Activated T-cell treated with anti-CD3 and anti-CD28 coated beads, Interleukin-2, amount 50 U/mL, for 24 hours (primary cell): ENCODE measurements at places on chromosomes 7 and 10.

DNA sequence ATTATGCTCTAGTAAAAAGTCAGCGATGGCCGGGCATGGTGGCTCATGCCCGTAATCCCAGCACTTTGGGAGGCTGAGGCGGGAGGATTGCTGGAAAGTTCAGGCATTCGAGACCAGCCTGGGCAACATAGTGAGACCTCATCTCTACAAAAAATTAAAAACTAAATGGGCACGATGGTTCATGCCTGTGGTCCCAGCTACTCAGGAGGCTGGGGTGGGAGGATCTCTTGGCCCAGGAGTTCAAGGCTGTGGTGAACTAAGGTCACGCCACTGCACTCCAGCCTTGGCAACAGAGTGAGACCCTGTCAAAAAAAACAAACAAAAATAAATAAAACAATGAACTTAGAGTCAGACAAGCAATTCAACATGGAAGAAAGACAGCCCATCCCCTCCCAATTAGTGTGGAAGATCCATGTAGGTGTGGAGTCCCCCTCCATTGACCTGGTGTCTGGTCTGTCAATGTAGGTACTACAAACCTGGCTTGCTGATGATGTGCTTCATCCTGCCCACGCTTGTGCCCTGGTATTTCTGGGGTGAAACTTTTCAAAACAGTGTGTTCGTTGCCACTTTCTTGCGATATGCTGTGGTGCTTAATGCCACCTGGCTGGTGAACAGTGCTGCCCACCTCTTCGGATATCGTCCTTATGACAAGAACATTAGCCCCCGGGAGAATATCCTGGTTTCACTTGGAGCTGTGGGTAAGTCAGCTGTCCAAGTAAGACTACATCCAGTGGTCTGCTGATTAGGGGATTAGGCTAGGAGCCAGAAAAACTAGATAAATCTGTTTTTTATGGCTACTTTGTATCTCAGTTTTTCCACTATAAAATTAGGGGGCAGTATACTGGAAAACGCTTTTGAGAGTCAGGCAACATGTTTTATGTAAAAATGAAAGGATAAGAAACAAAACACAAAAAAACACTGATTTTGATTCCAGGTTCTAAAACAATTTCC is 9.3 kb downstream of the SCD start:
- no peak for DNase-seq

DNA sequence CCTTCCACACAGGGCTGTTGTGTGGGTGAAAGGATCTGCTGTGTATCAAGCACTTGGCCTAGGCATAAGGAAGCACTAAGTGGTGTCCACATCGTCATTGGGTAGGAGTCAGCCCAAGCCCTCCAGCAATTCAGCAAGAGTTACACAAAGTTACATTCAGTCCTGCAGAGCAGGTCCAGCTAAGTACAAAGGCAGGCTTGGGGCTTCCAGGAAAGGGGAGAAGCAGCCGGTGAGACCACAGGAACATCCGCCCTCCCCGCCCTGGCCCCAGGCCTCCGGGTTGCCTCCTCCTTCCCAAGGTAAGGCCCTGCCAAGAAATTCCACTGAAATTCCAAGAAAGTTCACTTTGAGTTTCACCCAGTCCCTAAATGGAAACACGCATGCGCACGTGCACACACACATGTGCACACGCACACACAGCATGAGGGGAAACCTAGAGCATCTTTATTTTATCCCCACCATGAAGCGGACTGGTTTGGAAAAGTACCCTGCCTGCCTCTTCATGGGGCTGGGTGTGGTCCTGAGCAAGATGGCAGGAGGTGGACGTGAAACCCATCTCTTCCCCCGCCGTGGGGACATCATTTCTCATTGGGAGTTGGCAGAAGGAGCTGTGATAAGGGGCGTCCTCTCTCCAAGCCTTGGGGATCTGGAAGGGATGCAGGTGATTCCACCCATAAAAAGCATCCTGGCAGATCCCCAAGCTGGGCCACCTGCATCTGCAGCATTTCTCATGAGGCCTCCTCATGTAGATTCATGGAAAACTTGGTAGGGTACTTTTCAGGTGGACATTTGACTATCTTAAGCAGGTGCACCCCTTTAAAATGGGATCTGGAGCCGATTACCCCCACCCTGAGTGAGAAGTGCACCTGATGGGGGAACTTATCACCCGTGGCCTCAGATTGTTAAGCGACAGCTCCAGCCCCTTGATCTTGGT is 69.1 kb upstream of the NANOS1 start:
- DNase-seq: no peak

DNA sequence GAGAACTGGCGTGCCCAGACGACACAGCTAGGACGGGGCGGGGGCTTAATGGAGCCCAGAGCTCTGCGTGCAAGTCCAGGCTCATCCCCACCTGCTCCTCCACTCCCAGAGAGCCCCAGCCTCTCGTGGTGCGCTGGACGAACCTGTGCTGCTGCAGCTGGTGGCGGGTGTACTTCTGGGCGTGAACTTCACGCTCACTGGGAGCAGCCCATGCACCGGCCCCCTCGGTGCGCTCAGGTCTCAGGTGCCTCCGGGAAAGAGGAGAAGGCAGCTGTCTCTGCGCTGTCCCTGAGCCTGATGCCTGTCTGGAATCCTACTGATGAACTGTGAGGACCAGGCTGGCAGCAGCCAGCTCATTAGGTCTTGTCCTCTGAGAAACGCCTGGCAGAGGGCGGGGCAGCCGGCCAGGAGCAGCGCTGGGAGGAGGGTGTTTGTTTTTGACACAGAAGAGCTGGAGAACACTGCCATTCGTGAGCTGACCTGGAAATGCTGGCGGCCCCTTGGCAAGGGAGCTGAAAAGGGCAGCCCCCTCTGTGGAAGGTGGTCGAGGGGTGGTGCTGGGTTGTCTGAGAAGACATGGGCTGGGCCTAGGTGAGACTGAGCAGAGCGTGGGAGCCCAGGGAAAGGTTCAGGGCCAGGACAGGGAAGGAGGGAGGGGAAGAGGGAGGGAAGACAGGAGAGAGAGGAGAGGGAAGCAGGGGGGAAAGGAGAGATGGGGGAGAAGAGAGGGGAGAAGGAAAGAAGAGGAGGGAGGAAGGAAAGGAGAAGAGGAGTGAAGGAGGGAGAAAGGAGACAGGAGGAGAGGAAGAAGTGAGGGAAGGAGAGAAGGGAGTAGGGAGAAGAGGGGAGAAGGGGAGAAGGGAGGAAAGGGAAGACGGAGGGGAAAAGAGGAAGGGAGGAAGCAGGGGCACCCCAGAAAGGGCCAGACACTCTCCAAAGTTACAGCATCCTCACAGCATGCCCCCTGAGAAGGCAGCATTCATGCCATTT is 53.5 kb upstream of the TNS3 start:
- no peak for DNase-seq

- no peak for DNase-seq
These were observed 42.6 kb upstream of the ECHDC3 start for GRCh38 chr10:11699550-11700097.

GRCh38 chr7:33722383-33723101 is 182.8 kb upstream of the BMPER start:
- no peak for DNase-seq

DNA sequence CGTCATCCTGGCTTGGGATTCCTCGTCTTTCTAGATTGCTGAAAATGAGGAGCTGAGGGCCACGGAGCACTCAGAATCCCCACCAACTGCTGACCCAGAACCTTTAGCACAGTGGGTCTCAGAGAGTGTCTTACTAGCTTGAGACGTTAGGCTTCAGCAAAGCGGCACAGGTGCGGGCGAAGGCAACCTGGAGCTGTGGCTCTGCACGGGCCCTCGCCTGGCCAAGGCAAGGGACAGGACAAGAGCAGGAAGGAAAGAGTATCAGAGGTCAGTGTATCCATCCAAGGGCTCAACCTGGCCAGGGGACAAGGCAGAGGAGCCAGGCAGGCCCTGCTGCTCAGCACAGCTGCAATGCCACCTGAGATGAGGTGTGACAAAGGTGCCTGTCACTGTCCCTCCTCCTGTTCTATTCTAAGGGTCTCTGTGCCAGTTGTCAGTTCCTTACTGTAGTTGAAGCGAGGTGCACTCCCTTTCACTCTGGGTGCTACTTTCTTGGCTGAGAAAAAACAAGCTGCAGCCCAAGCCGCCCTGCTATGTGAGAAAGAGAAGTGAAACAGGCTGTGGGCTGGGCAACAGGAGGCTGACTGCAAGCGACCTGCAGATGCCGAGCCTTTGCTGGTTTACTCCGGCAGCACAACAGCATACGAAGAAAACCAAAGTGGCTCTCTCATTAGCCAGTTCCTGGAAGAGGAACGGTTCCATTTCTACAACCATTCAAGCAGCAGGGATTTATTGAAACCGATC is 33.3 kb upstream of the KDM7A start:
- DNase-seq: peak; percentile 66

GRCh38 chr10:360653-361052 is 225.4 kb downstream of the ZMYND11 start:
- DNase-seq: no peak

DNA sequence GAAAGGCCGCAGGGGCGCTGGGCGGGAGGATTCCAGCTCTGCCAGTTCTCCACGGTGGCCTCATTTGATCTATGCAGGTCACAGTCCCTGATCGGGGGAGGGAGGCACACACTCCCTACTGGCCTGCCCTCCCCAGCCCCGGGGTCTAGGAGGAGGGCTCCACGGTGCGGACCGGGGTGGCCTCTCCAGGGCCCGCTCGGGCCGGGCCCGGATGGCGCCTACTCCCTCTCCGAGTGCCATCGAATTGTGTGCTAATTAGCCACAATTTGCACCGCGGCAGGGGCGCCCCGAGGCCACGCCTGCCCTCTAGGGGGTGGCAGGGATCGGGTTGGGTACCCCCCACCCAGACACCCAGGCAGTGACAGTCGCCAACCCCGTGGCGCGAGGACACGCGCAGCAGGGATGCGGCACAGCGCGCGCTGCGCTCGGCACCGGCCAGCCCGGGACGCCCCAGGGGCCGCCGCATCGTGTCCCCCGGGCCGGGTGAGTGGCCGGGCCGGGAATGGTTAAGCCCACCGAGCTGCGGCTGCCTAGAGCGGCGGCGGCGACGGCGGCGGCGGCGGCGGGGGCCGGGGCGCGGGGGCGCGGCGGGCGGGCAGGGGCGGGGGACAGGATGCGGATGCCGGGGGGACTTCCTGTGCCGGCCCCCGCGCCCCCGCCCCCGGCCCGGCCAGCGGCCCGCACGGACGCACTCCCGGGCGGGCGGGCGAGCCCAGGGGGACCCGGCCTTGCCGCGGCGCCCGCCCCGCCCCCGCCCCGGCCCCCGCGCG is at the start of gene ZNF853:
ZNF853 (plus strand) TSS at position 658 of the 770 bp plus-strand sequence. CDS start 565 bp downstream, outside the sequence.
- DNase-seq: peak; percentile 57

- no peak for DNase-seq
These were observed 66.7 kb downstream of the SORCS3 start for GRCh38 chr10:104707602-104708459.

- no peak for DNase-seq
These were observed 29.0 kb downstream of the MRC1 start for GRCh38 chr10:17838080-17838648.

- no peak for DNase-seq
These were observed 245.0 kb upstream of the SORCS1 start for GRCh38 chr10:107409522-107409921.
